Myocyte (in vitro differentiated cells): ENCODE measurements at places on chromosomes 4 and X. TPM values are rescaled to one million over a fixed set of nuclear protein-coding genes. Genes with fewer than 3 reads are reported as not detected.

The NXF2B gene
- not detected in 2 replicates for total RNA-seq

The MAGEA4 gene
- total RNA-seq, result not detected in 2 replicates

The GNRHR gene
- total RNA-seq, result not detected in 2 replicates

The ARHGEF6 gene
- 59.1 and 65.5 TPM in 2 replicates for total RNA-seq

GRCh38 chr4:5928274-5928673, 35.4 kb upstream of the CRMP1 start:
- no peak for DNase-seq

DNA sequence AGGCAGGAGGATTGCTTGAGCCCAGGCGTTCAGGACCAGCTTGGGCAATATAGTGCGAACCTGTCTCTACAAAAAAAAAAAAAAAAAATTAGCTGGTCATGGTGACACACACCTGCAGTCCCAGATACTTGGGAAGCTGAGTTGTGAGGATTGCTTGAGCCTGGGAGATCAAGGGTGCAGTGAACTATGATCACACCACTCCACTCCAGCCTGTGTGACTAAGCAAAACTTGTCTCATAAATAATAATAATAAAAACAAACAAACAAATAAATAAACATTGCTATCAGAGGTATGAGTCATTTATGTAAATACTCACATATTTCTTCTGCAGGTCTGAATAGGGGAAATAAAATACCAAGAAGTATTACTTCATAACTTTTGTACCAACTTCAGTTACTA, 1372.7 kb upstream of the AGA start:
- DNase-seq, result no peak

DNA sequence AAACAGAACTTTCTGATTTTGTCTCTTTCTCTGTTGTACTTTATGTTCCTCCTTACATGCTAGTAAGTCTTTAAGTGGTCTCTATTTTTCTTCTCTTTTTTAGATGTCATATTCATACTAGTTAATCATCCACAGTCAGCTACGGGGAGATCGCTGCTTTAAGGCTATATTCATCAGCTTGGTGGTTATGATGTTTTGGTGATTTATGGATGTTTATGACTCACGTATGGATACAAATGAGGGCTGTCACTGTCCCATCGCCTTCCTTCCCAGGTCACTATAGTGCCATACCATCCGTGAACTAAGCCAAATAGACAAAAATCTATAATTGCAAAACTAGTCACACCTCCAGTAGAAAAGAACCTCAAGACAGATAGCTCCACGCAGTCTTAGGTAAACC, 296.8 kb upstream of the AADAT start:
- no peak for DNase-seq

GRCh38 chr4:123995936-123996335, 599.3 kb downstream of the SPRY1 start:
- DNase-seq, result peak; percentile 89

DNA sequence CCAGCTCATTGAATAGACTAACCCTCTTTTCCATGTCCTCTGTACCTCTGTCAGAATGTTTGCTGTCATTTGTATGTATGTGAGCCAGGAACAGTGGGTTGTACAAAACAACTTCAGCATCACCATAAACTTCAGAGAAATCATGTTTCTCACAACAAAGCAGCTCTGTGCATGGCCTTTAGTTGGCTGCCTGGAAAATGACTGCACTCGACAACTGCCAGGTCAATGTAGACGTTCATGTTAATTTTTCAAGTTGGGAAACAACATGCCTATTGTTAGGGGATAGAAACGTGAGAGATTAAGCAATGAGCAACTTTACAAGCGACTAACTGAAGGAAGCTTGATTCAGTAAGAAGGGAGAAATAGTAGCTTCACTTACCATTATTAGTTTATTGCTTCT, 17.9 kb upstream of the CXCL11 start:
- no peak for DNase-seq

DNA sequence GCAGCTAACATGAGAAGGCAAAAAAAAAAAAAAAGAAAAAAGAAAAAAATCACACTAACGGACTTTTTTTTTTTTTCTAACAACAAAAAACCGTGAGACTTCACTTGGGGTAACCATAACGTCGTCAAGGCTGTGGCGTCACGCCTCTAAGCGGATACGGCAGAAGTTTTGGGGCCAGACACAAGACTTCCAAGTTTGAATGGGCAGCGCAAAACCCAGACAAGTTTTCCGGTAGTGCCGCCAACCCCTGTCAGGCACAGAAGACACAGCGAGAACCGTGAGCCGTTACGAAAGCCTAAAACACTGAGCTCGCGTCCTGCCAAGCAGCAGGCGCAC, 556 bp upstream of the SMARCA5 start:
- no peak for DNase-seq

DNA sequence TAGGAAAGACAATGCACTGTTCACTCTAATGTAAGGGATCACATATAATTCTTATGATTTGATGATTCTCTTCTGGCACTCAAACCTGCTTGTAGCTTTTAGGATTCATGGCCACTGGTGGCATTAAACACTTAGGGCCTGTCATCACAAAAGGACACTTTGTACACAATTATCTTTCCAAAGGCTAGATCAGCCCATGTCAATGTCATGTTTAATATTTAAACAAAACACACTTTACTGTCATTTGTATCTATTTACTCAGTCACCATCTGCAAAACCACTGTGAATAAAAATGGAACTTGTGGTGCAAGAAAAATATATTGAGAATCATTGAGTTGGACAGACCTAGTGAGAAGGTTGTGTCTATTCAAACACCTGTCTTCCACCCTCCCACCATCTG, 83.6 kb upstream of the TTC29 start:
- DNase-seq, result no peak

DNA sequence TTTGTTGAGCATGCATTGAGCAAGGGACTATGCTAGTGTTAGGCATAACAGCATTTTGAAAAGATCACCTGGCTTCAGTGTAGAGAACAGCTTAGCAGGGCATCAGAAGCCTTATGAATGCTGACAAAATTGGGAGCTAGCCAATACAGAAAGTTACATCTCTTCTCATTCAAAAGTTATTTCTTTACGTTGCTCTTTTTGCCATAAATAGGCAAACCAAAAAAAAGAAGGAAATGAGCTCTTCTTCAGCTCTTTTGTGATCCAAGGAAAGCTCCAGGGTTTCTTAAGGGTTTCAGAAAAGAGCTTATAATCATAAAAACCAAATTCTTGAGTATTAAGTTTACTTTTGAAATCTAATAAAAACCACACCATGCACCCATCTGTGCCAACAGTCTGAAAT, 35.2 kb upstream of the LNX1 start:
- no peak for DNase-seq

GRCh38 chr4:77145842-77146185, 11.2 kb upstream of the CCNG2 start:
- no peak for DNase-seq
